ENCODE measurements at places on chromosomes 3 and 15. TPM values are rescaled to one million over a fixed set of nuclear protein-coding genes. Genes with fewer than 3 reads are reported as not detected.

CLSTN2 gene
- not detected for total RNA-seq

GADL1 gene
- not detected for total RNA-seq

SCAANT1 gene
- total RNA-seq = not detected

PIGBOS1 gene
- total RNA-seq = 16.5 TPM

PGBD4 gene
- 7.0 TPM for total RNA-seq

MYO5A gene
- total RNA-seq = 23.2 TPM

CYP1A2 gene
- total RNA-seq = not detected

PLA2G4E gene
- total RNA-seq = not detected

TOPAZ1 gene
- total RNA-seq = not detected
